PC-3 (cell line): ENCODE measurements at places on chromosomes 2 and 18. TPM values are rescaled to one million over a fixed set of nuclear protein-coding genes. Genes with fewer than 3 reads are reported as not detected.

NAT8 gene
- not detected in 2 replicates for total RNA-seq

KIF5C gene
- 4.0 and 7.3 TPM in 2 replicates for total RNA-seq

GRCh38 chr2:47373747-47374146 lies 29.2 kb upstream of the MSH2 start:
- DNase-seq: peak; percentile 18

- peak; percentile 20 for DNase-seq
These were observed 96.7 kb downstream of the CRIM1 start for GRCh38 chr2:36452260-36452659.

GRCh38 chr2:171810422-171811244 lies 83.4 kb downstream of the SLC25A12 start:
- DNase-seq: no peak

- no peak for DNase-seq
These were observed 19.0 kb downstream of the TWSG1 start for GRCh38 chr18:9353596-9353995.

- no peak for DNase-seq
These were observed 49.4 kb downstream of the HNMT start for GRCh38 chr2:138013639-138014038.
